HT-29 (cell line): ENCODE measurements at places on chromosomes 4 and X.
A peak's percentile ranks its signal among the peaks of the same experiment; 100 is the strongest.

DNA sequence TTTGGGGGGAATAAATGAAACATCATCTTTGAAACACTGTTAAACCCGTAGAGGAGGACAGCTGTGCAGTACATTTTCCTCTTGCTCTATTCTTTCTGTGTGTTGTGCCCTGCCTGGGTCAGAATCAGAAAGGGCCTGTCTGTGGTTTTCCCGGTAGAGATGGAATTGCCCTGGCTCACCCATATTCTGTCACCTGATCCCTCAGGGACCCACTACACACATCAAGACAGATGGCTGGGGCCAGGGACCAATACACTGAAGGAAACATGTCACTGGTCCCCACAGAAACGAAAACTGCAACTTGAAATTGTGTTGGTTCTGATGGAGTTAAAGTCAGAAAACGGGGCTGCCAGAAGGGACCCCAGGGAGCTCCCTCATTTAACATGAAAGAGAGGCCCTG, 114.9 kb downstream of the ZNF827 start:
- no peak for DNase-seq

DNA sequence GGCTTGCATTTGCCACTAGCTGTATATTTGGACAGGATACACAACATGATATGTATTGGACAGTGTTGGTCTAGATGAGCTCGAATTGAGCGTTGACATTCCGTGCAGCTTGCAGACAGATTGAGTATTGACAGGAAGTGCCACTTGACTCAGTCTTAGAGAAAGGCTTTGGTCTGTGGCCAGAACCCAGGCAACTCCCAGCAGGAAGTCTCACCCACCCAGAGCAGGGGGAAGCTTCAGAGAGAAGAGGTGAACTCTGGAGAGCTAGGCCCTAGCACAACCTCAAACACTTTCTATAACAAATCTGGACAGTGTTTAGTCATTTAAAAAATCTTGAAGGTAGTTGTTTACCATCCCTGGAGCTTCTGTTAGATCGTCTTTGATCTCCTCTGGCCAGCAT, 280.5 kb downstream of the FBXW7 start:
- DNase-seq, result no peak

DNA sequence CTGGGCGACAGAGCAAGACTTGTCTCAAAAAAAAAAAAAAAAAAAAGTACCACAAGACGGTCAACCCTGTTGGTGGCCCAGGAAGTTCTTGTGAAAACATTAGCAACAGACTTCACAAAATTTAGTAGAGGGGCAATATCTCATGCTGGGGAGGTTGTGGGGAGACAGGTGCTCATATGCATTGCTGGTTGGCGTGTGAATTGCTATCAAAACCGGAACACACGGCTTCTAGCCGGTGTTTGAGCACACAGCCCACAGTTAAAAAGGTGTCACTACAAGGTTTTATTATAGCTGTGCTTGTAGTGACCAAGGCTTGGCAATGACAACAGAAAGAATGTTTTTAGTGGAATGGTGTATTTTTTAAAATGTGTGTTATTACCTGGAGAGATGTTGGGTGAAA, 41.8 kb downstream of the SMS start:
- no peak for DNase-seq

DNA sequence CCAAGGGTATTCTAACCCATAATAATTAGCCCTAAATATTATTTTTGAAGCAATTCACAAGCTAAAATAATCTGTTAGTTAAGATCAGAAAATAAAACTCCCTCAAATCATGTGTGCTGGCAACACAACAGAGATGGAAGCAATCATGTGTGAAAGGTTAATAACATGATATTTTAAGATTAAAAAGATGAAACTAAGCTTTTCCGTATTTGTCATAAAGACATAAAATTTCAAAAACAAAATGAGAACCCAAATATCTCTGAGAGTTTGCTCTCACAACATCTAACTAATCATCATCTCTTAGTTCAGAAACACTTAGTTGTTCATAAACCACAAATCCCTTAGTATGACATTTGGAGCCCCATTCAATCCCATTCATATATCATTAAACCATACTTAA, 749.1 kb downstream of the CCSER1 start:
- no peak for DNase-seq

DNA sequence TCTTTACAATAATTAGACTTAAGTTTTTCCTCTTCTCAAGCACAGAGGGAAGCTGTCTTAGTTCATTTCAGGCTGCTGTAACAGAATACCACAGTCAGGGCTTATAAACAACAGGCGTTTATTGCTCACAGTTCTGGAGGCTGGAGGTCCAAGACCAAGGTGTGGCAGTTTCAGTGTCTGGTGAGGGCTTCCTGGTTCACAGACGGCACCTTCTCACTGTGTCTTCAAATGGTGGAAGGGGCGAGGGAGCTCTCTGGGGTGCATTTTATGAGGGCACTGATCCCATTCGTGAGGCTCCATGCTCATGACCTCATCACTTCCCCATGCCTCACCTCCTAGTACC, 115.7 kb upstream of the MXRA5 start:
- no peak for DNase-seq

DNA sequence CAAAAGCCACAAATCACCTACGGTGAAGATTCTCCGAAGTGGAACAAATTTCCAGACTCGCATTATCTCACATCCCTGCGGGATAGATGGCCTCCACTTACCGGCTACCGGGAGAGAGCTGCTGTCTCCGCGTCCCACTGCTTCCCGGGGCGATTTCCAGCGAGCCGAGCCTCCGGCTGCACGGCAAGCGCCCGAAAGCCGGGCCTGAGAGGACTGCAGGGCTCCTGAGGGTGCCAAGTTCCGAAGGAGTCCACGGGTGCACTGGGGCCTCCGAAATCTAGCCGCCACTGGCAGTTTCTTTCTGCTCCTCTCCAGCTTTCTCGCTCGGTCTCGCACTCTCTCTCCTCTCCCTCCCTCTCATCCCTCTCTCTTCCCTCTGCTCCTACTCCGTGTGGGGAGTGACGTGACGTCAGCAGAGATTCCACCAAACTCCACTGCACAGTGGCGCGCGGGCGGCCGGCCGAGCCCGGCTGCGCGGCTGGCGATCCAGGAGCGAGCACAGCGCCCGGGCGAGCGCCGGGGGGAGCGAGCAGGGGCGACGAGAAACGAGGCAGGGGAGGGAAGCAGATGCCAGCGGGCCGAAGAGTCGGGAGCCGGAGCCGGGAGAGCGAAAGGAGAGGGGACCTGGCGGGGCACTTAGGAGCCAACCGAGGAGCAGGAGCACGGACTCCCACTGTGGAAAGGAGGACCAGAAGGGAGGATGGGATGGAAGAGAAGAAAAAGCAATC, 14.0 kb upstream of the PITX2 start:
- peak; percentile 80 for DNase-seq

GRCh38 chrX:31165241-31166035, 93.6 kb upstream of the FTHL17 start:
- no peak for DNase-seq

DNA sequence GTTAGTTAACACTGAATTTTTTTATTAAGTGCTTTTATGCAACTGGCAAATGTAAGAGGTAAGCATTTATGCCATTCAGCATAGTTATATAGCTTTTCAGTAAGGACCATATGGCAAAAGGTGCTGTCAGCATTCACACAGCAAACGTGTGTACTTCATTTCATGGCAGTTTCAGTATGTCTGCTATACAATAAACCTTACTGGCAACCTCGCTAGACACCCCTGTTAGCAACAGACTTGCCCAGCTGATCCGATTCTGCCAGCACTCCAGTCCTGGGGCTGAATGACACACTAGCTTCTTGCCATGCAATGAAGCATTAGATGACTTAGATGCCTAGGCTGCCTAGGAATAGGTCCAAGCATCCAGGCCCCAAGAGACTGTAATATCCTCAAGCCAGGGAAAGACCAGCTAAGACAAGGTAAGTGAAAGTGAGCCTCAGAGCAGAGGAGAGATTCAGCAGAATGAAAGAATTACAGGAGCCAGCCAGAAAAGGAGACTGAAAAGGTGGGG, 47.3 kb upstream of the DOCK11 start:
- DNase-seq, result no peak

DNA sequence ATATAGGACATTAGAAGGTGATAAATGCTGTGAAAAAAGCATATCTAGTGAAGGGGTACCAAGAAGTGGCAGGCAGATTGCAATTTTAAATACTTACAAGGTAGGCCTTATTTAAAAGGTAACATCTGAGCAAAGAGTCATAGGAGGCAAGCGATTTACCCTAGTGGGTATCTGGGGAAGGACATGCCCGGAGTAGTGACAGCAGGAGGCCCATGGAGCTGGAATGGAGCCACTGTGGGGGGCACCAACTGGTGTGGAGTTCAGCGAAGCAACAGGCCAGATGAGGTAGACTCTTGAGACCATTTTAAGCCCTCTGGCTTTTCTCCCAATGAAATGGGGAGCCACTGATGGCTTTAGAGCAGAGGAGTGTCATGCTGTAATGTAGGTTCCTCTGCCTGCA, 37.3 kb downstream of the SEC24D start:
- DNase-seq, result no peak

- DNase-seq, result peak; percentile 18
Observed at GRCh38 chr4:76108467-76109181, 34.1 kb downstream of the ART3 start.

GRCh38 chr4:86178211-86178610, 181.6 kb downstream of the MAPK10 start:
- DNase-seq, result peak; percentile 14

- DNase-seq, result no peak
Observed at GRCh38 chr4:11178433-11178832, 250.3 kb downstream of the HS3ST1 start.

GRCh38 chrX:148322906-148323305, 177.5 kb upstream of the AFF2 start:
- DNase-seq, result no peak

DNA sequence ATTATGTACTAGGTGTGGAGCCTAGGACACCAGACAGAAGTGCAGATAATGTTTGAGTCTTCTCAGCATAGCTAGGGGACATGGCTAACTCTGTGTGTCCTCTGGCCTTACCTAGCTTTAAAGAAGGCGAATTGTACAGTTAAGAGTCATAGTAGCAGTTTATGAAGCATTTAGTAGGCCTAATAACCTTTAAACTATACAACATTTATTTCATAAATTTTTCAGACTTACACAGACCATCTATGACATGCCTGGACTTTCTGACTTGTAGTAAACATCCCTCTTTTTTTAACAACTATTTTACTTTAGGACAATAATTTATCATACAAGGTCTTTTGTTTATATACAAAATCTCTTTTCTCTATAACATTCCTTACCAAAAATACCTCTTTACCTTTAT, 37.4 kb downstream of the ETNPPL start:
- DNase-seq, result no peak

- no peak for DNase-seq
Observed at GRCh38 chr4:185275501-185275900, 66.1 kb downstream of the SNX25 start.

GRCh38 chr4:67550857-67551256, 5.6 kb upstream of the CENPC start:
- DNase-seq, result no peak

DNA sequence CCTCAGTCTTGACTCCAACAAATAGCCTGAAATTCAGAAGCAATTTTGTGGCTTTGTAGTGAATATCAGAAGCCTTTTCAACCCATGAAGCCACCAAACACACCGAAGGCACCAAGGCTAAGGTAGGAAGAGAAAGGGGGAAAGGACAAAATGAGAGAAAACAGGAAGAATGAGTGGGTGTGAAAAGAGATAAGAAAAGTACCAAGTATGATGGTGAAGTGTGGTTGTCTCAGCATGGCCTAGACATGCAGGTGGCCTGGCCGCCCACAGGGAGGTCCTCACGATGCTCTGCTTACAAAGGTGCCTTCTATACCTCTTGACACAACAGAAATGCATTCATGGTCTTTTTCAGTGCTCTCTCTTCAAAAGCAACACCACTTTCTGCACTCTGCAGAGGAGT, 34.9 kb downstream of the ACSL1 start:
- no peak for DNase-seq

DNA sequence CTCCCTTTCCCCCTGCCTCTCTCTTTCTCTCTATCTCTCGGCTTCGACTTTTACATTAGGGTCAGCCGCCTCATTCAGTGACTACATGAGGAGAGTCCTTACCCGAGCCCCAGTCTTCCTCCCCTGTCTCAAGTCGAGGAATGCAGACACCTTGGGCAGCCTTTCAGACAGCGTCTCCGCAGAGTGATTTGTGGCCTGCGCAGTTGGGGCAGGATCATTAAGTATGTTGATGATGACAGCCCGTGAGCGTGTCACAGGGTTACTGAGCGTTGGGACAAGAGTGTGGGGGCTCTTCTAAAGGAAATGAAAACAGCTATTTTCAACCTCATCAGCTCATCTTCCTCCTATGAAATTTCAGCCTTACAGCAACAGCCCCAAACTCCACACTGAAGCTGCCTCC, 312.1 kb upstream of the GATB start:
- no peak for DNase-seq

GRCh38 chr4:140726776-140727500, 29.2 kb downstream of the TBC1D9 start:
- peak; percentile 62 for DNase-seq

DNA sequence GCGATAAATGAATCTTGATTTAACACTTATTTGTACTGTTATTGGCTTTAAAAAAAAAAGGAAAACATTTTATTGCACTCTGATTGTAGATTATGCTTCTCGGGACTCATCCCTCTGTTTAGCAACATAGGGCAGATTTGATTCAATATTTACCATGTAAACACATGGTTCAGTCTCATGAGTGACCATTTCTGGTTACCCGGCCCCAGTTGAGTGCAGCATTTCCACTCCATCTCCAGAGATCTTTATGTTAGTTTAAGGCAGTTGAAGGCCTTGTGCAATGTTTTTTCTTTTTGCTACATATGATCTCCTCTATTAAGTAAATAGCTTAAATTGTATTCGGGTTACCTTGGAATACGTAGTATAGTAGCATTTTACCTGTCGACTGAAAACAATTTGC, 143.3 kb upstream of the RPS6KA3 start:
- DNase-seq, result no peak

DNA sequence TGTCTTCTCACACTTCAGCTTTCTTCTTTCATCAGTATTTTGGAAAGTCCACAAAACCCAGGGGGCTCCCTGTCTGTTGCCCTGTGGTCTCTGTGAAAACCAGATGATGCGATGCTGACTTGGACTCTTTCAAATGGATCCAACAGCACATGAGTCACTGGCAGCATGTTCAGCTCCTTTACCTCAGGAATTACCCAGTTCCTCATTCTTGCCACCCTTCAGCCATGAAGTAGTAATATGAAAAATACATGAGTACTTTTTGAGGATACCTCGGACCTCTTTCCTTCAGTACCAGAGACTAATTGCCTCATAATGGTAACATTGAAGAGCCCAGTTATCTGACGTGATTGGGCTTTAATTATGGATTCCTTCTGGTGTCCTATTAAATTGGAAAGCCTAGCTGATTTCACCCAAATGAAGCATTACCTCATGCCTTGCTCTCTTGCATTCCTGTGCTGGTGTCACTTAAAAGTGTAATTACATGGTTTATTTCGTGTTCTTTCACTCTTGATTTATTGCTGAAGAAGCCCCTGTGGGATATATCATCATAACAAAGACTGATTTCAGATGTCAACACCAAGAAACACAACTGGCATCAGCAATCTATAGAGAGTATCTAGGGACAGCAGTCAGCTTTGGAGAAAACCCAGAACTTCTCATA, 63.4 kb downstream of the NFKB1 start:
- no peak for DNase-seq

DNA sequence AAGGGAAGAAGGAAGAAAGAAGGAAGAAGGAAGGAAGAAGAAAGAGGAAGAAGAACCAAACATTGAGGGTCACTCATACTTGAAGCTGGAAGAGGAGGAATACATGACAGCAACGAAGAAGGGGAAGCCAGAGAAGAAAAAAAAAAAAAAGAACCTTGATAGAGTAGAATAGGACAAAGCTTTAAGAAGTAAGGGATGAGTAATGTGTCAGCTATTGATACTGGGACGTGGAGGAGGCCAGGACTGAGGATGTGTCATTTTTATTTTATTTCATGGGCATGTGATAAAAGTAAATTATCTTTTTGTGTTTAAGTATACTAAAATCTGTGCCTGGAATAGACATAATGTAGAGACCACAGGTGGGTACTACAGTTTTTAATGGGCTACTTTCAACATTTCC, 6.4 kb downstream of the EDA2R start:
- no peak for DNase-seq
